ENCODE measurements at places on chromosomes 4 and X. TPM values are rescaled to one million over a fixed set of nuclear protein-coding genes. Genes with fewer than 3 reads are reported as not detected.

The NHS gene
- total RNA-seq: 6.0 TPM

The RAPGEF2 gene
- 49.4 TPM for total RNA-seq

The HPF1 gene
- total RNA-seq: 27.0 TPM

The FOXP3 gene
- total RNA-seq: 0.27 TPM

The PRSS12 gene
- total RNA-seq: 43.5 TPM

The ARHGAP36 gene
- not detected for total RNA-seq

The INPP4B gene
- total RNA-seq: 35.4 TPM

The GUCY1B1 gene
- total RNA-seq: 18.6 TPM

The NUP62CL gene
- total RNA-seq: 4.0 TPM

DNA sequence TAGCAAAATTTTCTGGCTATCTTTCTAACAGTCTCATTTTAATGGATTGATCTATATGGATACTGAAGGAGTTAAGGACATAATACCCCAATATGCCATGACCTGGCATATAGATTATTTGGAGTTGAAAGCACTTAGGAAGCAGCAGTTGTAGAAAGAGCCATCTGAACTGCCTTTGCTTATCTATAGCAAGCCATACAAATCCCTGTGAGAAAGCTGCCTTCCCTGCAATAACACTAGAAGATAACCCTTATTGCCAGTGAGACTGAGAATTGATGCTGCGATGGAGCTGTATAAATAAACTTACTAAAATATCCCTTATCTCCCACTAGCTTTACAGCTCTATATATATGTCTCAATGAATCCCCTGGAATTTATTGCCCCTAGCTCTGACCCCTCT is 346.3 kb downstream of the TECRL start:
- no peaks in the 10 kb centered on the region for H3K36me3 ChIP-seq
- no peak overlapping the region for H3K4me3 ChIP-seq
- no peak for DNase-seq
- H3K4me1 ChIP-seq: no peaks in the 10 kb centered on the region
- H3K27me3 ChIP-seq: no peaks in the 10 kb centered on the region

DNA sequence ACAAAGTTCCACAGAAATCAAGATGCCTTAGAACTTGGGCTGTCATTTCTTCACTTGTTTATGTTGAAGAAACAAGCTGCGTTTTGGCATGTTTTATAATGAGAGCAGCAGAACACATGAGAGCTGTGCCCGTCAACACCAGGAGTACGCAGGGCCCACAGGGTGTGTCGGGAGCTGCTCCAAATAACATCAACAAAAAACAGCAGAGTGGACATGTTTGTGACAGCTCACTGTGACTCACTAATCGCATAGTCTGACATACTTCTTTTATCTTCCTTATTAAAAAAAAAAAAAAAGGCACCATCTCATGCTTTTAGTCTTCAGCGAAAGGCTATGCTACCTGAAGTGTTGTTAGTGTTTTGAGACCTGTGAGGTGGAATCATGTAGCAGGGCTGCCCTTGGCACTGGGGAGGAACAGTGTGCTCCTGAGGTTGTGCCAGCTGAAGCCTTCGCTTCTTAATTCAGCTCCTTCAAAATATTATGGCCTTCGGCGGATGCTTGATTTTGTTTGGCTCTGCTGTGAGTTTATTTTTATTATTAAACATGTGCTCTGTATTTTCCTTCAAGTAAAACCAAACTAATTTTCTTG is 32.8 kb downstream of the FHDC1 start:
- no peaks in the 10 kb centered on the region for H3K27me3 ChIP-seq
- no peak overlapping the region for H3K4me3 ChIP-seq
- peaks cover 72% of the 10 kb centered on the region for H3K4me1 ChIP-seq
- H3K27ac ChIP-seq: peak overlapping the region; percentile 90
- DNase-seq: no peak

- no peak overlapping the region for H3K4me3 ChIP-seq
- H3K36me3 ChIP-seq: peaks cover 2% of the 10 kb centered on the region
- H3K27ac ChIP-seq: no peak overlapping the region
- H3K4me1 ChIP-seq: no peaks in the 10 kb centered on the region
- DNase-seq: no peak
Observed at GRCh38 chr4:79241846-79242245, 84.0 kb downstream of the NAA11 start.

- H3K27ac ChIP-seq: no peak overlapping the region
- DNase-seq: no peak
- H3K4me3 ChIP-seq: no peak overlapping the region
- peaks cover 4% of the 10 kb centered on the region for H3K4me1 ChIP-seq
Observed at GRCh38 chr4:102299354-102300107, 45.8 kb downstream of the SLC39A8 start.

DNA sequence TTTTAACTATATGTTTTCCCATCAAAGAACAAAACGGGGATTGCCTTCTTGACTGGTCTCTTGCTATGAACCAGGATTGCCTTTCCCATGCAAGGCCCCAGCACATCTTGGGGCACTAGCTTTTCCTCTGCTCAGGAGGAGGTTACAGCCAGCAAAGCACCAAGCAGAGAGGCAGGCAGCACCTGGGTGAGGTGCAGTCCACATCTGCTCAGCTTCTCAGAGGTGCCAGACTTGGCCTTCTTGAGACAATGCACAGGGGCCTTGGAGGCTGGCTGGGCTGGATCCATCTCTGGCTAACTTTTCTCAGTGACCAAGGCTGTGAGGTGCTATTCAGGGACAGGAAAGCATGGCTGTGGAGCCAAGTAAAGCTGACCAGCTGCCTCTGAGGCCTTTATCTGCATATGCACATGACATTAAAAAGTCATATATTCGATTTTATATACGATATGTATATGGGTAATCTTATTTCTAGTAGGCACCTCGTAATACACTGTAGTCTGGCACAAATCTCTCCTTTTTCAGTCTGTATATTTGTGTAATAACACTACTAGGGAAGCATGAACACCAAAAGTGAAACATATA is 86.9 kb downstream of the CC2D2A start:
- H3K36me3 ChIP-seq: peaks cover 33% of the 10 kb centered on the region
- H3K4me3 ChIP-seq: no peak overlapping the region
- peaks cover 2% of the 10 kb centered on the region for H3K4me1 ChIP-seq

GRCh38 chr4:80948995-80949394 is 81.5 kb upstream of the BMP3 start:
- no peaks in the 10 kb centered on the region for H3K4me1 ChIP-seq
- H3K27ac ChIP-seq: no peak overlapping the region
- no peaks in the 10 kb centered on the region for H3K36me3 ChIP-seq
- DNase-seq: no peak
- no peak overlapping the region for H3K4me3 ChIP-seq
- H3K27me3 ChIP-seq: peaks cover 17% of the 10 kb centered on the region

DNA sequence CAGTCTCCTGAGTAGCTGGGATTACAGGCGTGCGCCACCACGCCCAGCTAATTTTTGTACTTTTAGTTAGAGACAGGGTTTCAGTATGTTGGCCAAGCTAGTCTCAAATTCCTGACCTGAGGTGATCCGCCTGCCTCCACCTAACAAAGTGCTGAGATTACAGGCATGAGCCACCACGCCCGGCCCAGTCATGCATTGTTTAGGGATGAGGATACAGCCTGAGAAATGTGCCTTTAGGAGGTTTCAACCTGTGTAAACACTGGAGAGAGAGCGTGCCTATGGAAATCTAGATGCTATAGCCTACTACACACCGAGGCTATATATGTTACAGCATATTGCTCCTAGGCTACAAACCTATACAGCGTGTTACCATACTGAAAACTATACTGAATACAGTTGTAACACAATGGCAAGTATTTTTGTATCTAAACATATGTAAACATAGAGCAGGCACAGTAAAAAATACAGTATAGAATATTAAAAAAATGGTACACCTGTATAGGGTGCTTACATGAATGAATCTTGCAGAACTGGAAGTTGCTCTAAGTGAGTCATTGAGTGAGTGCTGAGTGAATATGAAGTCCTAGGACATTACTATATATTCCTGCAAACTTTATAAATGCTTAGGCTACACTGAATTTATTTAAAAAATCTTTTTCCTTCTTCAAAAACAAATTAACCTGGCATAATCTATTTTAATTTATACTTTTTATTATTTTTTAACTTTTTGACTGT is 588.2 kb upstream of the ADGRL3 start:
- no peaks in the 10 kb centered on the region for H3K27me3 ChIP-seq
- H3K4me3 ChIP-seq: no peak overlapping the region
- H3K27ac ChIP-seq: peak overlapping the region; percentile 14
- DNase-seq: no peak
- H3K4me1 ChIP-seq: no peaks in the 10 kb centered on the region

DNA sequence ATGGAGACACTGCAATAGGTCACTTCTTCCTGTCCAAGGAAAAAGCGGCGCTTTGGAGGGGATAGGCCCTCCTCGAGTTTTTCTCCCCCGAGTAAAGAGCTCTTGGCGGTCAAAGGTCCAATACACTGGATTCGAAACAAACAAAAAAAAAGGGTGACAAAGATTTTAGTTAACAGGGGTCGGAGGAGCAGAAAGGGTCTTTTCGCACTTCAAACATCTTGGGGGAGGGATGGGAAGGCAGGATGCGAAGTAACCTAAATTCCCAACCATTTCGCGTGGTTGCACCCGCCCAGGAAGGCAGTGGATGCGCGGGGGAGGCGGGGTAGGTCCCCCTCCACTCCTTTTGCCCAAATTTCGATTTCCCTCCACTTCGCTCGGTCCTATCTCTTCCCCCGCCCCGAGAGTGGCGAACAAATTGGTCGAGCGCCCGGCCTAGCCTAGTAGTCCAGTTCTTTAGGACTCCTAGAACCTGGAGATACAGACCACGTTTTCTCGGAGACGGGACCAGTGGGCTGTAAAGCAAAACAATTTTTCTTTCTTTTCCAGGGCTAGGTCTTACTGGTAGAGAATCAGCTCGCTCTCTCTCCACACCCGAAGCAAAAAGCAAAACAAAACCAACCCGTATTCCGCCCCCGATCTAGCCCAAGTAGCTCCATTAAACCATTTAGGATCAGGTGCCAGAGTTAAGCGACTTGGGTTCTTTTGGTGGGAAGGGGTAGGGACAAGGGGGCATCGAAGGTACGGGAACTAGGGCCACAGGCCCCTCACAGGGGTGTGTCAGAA is 2.0 kb upstream of the STAG2 start:
- H3K4me3 ChIP-seq: peak overlapping the region; percentile 92
- H3K4me1 ChIP-seq: peaks cover 13% of the 10 kb centered on the region
- peak; percentile 38 for DNase-seq
- peak overlapping the region; percentile 99 for H3K27ac ChIP-seq

GRCh38 chr4:126778348-126778747 is 854.4 kb upstream of the INTU start:
- peaks cover 11% of the 10 kb centered on the region for H3K4me1 ChIP-seq
- H3K27ac ChIP-seq: no peak overlapping the region
- H3K36me3 ChIP-seq: no peaks in the 10 kb centered on the region
- H3K27me3 ChIP-seq: no peaks in the 10 kb centered on the region
- no peak for DNase-seq

GRCh38 chr4:109645874-109646710 is 57.2 kb downstream of the CASP6 start:
- DNase-seq: no peak
- no peak overlapping the region for H3K27ac ChIP-seq

- H3K27me3 ChIP-seq: no peaks in the 10 kb centered on the region
- H3K4me1 ChIP-seq: no peaks in the 10 kb centered on the region
Observed at GRCh38 chrX:20989361-20989760, 384.9 kb upstream of the CNKSR2 start.

- H3K27me3 ChIP-seq: no peaks in the 10 kb centered on the region
- H3K36me3 ChIP-seq: no peaks in the 10 kb centered on the region
- H3K4me3 ChIP-seq: no peak overlapping the region
- peaks cover 5% of the 10 kb centered on the region for H3K4me1 ChIP-seq
- DNase-seq: no peak
Observed at GRCh38 chrX:119497185-119497584, 28.9 kb downstream of the SLC25A5 start.

GRCh38 chr4:137106733-137107132 is 425.6 kb downstream of the PCDH18 start:
- H3K36me3 ChIP-seq: no peaks in the 10 kb centered on the region
- H3K4me3 ChIP-seq: no peak overlapping the region
- DNase-seq: no peak
- no peaks in the 10 kb centered on the region for H3K27me3 ChIP-seq
- peaks cover 3% of the 10 kb centered on the region for H3K4me1 ChIP-seq

DNA sequence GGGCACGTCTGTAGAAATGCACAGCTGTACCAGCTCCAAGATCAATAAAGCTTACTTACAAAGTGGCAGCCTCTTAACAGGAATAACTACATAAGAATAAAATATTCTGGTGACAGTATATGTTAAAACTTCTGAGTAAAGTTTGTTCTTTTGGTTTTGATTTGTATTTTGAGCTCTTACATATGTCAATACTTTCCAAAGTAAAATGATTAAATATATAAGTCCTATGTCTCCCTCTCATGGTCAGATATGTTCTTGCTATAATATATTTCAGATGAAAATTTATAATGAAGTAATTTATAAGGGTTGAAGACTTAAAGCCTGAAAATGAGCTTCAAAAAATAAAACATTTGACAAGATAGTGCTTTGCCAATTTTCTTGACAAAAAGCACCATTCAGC is 254.4 kb downstream of the NPFFR2 start:
- DNase-seq: no peak
- no peaks in the 10 kb centered on the region for H3K36me3 ChIP-seq
- H3K27ac ChIP-seq: no peak overlapping the region
- no peak overlapping the region for H3K4me3 ChIP-seq

- no peaks in the 10 kb centered on the region for H3K27me3 ChIP-seq
- no peak overlapping the region for H3K4me3 ChIP-seq
- no peak overlapping the region for H3K27ac ChIP-seq
- H3K36me3 ChIP-seq: no peaks in the 10 kb centered on the region
- H3K4me1 ChIP-seq: peaks cover 18% of the 10 kb centered on the region
Observed at GRCh38 chrX:15497865-15498264, 2.7 kb upstream of the BMX start.

- DNase-seq: no peak
- H3K4me3 ChIP-seq: no peak overlapping the region
- H3K27ac ChIP-seq: no peak overlapping the region
- H3K4me1 ChIP-seq: no peaks in the 10 kb centered on the region
- H3K27me3 ChIP-seq: no peaks in the 10 kb centered on the region
Observed at GRCh38 chr4:121814756-121815155, 8.9 kb downstream of the CCNA2 start.

- H3K36me3 ChIP-seq: peaks cover 1% of the 10 kb centered on the region
- no peaks in the 10 kb centered on the region for H3K4me1 ChIP-seq
- H3K27ac ChIP-seq: no peak overlapping the region
- no peak overlapping the region for H3K4me3 ChIP-seq
- no peaks in the 10 kb centered on the region for H3K27me3 ChIP-seq
Observed at GRCh38 chr4:76365636-76366035, 55.3 kb downstream of the CCDC158 start.

DNA sequence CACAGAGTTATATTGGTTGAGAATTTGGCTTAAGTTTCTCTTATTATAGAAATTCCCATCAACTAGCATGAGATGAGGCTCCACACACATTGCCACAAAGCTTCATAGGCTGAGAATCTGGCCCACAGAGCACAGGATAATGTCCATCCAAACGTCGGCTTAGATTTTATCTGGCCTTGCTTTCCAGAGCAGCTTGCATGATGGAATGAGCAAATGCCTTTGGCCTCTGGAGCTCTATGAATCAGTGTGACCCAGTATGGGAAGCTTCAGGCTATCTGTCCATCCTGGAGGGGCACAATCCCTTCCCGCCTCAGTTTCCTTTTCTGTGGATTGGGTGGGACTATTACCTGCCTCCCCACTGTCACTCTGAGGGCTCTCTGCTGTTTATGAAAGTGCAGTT is 131.5 kb upstream of the NDP start:
- H3K4me3 ChIP-seq: no peak overlapping the region
- H3K27me3 ChIP-seq: peaks cover 2% of the 10 kb centered on the region
- no peaks in the 10 kb centered on the region for H3K4me1 ChIP-seq
- no peak for DNase-seq

Data from mesothelial cell of epicardium (in vitro differentiated cells).